EH (cell line): ENCODE measurements at places on chromosomes 16 and 17.
A peak's percentile ranks its signal among the peaks of the same experiment; 100 is the strongest.

DNA sequence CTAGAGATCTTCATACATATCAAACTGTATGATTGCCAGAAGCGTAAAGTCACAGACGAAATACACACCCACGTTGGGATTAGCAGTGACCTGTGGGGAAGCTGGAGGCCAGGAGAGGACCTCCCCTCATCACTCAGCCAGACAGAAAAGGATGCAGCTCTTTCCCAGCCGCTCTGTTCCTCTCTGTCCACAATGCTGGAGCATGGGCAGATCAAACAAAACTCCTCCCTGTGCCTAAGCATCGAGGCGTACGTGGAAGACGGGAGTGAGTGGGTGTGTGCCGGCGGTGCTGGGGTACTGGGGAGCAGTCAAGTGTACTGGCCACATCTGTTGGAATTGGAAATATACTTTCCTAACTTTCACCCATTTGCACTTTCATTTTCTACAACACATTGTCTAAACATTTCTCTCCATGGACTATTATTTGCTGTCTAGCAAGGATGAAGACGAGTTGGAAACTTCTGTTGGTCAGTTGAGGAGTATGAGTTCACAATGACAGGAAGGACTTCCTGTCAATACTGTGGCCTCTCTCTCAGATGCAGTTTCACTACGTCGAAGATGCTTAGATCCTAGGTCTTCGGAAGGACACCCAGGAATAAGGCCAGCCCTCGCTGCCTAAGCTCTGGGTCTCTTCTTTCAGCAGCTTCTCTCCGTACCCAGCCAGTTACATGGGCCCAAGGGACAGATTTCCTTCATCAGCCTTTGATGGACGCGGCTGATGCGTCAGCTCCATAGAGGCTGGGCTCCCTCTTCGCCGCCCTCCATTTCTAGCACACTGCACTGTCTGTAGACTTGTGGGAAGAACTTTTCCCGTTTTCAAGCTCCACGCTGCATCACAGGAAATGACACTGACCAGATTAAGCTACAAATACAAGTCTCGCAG, 30.6 kb upstream of the ENDOV start:
- no peak for DNase-seq

GRCh38 chr17:12900474-12900873, 111.2 kb downstream of the ARHGAP44 start:
- no peak for DNase-seq

GRCh38 chr16:22684574-22685458, 129.1 kb upstream of the HS3ST2 start:
- DNase-seq: peak; percentile 47

DNA sequence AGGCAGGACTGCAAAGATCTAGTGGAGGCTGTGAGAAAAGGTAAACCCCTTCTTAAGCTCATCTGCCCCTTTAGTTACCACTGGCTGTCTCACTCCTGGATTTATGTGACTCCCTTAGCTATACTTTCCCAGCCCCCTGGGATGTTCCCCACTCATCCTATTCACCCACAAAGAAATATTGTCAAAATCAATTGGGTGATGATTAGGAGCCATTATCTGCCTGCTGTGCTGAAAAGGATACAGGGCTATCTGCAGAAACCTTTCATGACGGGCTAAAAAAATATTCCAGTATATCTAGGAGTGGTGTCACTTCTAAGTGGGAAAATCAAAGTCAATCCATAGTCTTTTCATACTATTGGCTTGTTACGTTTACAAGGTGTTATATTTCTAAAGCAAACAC, 8.0 kb upstream of the GNAO1 start:
- DNase-seq: no peak

DNA sequence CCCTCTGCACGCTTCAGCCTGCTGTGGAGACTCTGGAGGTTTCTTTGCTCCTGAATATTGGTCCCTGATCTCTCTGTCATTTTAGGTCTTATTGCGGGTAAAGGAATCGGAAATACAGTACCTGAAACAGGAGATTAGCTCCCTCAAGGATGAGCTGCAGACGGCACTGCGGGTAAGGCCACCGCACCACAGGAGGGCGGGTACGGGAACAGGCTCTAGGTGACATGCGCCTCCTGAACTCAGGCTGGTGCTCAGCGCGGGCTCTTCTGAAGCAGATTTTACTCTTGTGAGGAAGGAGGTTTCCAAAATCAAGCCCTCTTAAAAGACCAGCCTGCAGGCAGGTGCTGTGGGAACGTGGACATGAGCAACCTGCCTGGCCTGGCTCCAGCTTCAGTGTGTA, 29.8 kb downstream of the PLD6 start:
- no peak for DNase-seq

DNA sequence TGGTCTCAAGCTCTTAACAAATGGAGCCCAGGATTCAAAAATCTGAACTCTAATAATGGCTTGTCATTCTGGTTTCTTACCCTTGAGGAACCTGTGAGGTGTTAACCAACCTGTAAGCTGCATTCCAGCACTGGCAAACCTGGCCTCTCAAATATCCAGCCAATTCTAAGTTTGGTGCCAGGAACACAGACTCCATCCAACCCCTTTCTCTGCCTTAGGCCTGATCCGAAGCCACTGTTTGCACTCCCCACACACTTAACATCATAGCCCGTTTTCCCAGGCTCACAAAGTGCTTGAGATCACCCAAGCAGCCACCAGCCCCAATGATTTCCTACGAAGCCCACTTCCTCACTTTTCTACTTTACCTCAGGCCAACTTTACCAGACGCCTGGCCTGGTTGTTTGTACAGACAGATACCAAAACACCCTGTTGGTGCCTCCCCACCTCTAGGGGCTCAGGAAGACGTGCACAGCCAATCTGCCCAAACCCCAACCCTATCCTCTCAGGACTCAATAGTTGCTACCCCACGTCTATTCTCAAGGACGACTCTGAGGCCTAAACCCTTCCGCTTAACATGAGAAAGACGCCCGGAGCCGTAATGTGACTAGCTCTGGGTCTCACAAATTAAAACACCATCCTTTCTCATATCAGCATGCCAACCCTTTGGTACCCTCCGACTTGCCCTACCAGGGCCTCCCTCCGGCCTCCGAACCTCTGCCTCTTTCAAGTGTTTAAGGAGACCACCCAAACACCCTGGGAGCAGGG, 3.2 kb upstream of the PER1 start:
- DNase-seq: no peak

GRCh38 chr16:58116081-58116480, 13.1 kb downstream of the CFAP20 start:
- DNase-seq: no peak

GRCh38 chr16:2328428-2328827, 12.1 kb downstream of the ABCA3 start:
- DNase-seq: no peak

DNA sequence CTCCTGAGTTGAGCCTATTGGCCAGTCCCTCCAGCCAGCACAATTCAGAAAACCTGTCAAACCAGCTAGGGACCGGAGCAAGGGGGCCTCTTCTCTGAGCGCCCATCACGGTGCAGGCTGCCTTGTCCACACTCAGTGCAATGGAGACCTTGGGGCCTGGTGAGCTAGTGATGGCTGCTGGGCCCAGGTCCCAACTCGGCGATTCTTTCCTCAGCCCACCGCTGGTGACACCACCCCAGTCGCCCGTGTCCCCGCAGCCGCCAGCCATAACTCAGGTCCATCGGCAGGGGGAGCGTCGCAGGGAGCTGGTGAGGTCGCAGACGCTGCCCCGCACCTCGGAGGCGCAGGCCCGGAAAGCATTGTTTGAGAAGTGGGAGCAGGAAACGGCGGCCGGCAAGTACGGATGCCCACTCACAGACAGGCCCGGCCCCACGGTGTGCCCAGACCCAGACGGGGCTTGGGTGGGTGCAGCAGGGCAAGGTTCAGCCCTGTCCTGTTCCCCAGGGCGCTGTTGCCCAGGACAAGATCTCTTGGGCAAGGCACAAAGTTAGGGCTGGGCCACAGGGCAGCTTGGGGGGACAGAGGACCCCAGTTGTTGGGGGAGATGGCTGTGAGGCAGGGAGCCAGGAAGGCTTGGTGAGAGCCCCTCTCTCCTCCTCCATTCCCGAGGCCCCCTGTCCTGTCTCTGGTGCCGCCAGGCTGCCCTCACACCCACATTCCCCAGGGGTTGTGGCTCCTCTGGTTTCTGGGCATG, 10.8 kb downstream of the SMTNL2 start:
- no peak for DNase-seq

DNA sequence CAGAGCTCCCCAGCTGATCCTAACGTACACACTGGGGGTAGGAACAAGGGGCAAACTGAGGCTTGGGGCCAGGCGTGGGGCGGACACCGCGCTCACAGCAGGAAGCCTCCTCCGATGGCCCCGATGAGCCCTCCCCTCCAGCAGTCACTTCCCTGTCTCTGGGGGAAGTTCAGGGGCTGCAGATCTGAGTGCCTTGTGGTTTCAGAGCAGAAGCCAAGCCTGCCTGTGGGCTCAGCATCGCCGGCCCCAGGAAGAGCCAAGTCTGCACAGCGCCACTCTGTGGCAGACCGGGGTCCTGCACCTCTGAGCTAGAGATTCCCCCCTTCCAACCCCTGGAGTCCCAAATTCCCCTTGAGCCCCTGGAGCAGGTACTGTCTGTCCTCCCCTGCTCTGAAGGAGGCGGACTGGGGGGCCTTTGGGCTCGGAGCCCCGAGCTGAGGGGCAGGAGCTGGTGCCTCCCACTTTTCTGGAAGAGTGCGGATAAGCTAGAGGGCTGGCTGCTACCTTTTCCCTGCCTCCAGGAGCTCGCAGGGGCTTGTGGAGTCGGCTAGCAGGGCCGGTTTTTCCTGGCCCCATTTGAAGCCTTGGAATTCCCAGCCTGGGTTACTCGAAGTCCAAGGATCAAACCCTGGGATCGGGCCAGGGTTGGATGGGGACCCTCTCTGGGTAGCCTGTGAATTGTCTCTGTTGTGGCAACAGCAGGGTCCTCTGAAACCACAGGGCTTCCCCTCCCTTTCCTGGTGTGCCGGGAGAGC, 2.9 kb downstream of the GSE1 start:
- DNase-seq: peak; percentile 80

DNA sequence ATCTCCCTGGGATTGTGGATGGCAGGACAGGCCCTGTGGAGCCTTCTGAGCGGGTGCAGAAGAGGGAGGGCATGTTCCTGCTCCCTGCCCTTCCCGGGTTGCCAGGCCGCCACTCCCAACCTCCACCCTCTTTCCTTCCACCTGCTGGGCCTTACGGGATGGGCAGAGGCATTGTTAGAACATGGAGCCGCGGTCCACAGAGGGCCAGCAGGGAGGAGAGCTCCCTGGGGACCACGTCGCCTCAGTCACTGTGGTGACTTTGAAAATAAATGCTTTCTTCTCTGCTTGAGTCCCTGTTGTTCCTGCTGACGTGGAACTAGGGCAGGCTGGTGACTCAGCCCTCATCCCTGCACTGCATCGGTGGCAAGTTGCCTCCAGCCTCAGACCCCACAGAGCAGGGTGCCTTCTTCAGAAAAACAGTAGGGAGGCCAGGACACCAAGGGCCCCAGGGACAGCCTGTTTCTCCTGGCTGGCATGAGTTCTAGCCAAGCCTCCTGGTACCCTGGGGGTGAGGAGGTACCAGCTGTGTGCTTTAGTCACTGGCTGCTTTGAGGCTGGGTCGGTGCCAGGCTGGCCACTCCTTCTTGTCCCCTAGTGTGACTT, 224.9 kb downstream of the SEC14L1 start:
- peak; percentile 95 for DNase-seq

DNA sequence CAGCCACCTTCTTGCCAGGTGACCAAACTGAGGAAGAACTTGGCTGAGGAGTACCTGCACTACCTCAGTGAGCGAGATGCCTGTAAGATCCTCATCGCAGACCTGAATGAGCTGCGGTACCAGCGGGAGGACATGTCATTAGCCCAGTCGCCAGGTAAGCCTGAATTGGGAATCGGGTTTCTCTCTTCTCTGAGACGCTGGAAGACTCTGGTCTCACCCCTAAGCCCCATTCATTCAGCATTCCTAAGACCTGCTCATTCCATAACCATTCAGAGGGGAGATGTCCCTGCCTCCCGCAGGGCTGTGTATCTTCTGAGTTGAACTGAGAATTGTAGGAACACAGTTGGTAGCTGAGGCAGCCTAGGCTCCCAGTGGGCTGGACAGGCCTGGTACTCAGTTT, 17.0 kb upstream of the THAP11 start:
- DNase-seq: no peak

- peak; percentile 53 for DNase-seq
These were observed 7.3 kb upstream of the TRPV2 start for GRCh38 chr17:16407911-16408588.

- DNase-seq: no peak
These were observed 22.3 kb upstream of the PABPN1L start for GRCh38 chr16:88888461-88889387.
